ENCODE measurements at places on chromosomes 2 and 18.

- no peak for DNase-seq
Measured at GRCh38 chr18:2715990-2716389, 60.5 kb downstream of the SMCHD1 start.

- no peak for DNase-seq
Measured at GRCh38 chr2:227248876-227249275, 76.2 kb upstream of the MFF start.

- DNase-seq: no peak
Measured at GRCh38 chr2:149924549-149925213, 337.1 kb upstream of the MMADHC start.

DNA sequence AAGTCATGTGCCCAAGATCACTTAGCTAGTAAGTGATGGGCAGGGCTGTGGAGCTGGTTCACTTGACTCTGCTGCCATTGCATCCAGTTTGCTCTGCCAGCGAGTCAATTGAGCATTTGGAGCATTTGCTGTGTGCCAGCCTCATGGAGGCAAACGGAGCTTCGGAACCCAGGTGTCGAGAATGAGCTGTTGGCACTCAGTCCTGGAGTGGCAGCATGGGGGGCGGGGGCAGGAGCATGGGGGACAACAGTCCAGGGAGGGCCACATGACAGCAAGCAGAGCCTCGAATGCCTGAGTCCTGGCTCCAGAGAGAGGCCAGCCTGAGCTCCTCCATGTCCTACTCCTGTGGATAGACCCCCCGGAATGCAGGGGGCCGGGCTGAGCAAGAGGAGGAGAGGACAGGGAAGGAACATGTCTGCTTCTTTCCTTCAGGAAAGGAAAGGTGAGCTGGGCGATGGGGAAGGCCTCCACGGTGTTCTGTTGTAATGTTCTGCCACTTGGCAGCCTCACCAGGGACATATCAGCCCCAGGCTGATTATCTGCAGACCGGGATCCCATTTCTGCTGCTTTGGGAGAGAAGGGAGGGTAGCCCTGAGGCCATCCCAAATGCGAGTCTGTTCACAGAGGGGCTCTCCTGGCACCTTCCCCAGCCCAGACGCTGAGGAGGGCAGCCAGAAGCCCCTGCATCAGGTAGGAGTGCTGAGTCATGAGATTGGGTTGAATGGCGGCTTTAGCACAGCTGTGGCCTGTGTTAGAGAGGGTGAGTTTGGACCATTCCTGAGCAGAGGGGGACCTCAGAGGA is 59.6 kb downstream of the HPCAL1 start:
- DNase-seq: no peak

- DNase-seq: no peak
Measured at GRCh38 chr18:54961016-54961423, 1.8 kb upstream of the CCDC68 start.

- no peak for DNase-seq
Measured at GRCh38 chr18:28837100-28837499, 660.2 kb upstream of the CDH2 start.

DNA sequence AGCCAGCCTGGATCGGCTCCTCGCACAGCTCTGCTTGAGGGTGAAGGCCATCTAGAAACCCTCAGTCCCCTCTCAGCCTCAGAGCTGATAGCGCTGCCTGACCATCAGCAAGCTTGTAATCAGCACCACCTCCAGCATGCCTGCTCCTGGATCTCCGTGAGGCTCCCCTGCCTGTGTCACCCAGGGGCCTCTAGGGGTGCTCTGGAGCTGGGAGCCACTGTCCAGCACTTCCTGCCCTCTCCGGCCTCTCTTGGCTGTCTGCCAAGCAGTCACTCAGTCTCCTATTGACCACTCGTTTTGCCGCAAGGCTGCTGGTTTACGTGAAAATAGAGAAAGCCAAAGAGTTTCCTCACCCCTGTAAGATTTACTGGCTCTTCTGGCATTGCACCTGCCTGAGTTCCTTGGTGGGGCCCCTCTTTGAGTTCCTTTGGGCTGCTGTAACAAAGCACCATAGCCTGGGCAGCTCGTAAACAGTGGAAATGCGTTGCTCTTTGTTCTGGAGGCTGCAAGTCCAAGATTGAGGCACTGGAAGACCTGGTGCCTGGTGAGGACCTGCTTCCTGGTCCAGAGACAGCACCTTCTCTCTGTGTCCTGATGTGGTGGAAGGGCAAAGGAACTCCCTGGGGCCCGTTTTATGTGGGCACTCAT is 17.9 kb downstream of the CAPN10 start:
- DNase-seq: peak; percentile 75

DNA sequence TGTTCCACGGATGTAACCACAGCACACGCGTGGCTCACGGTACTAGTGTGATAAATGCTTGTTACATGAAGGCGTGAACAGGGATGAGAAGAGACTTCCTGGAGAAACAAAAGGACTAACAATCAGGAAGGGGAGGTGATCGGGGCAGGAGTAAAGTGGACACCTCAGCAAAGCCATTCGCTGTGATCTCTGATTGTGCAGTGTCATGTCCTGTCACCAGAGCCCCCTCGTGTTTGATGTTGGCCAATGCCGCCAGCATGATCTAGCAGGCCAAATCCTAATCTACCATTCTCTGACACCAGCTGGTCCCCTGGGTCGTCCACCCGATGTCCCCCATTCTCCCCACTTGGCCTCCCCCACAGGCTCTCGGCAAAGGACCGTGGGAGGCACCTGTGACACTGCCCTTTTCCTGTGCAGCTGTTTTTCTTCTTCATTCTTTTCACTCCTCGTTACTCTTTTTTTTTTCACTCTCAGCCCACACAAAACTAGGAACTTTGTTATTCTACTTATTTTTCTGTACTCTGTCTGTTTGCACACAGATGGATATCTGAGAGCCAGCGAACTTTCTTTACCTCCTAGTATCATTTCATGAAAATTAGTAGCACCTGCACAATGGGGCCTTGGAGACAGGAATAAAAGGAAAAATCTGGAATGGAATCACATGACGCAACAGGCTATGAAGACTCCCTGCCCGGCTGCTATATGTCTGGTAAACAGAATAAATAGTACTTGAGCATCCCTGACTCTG is 146.8 kb downstream of the TGIF1 start:
- peak; percentile 78 for DNase-seq

- DNase-seq: no peak
Measured at GRCh38 chr18:55110436-55110835, 151.2 kb upstream of the CCDC68 start.

GRCh38 chr2:10208736-10209135 is 86.2 kb downstream of the RRM2 start:
- DNase-seq: no peak

DNA sequence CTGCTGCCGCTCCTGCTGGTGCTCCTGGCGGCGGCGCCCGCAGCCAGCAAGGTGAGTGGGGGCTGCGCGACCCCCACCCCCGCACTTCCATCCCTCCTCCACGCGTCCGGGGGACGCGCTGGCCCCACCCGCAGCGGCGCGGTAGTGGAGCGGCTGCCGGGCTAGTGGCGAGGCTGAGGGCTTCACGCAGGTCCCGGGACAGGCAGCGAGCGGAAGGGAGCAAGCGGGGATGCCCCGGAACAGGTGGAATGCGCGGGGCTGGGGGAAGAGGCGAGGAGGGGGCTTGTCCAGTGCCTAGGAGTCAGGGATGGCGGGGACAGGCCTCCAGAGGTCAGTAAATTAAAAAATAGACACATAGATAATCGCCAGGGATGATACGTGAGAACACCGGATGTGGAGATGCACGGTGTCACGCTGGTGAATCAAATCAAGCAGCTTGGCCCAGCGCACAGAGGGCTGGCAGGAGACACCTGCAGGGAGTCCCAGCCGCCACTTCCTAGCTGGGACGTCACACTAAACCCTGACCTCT is 403 bp downstream of the COL4A3 start:
- no peak for DNase-seq

- DNase-seq: no peak
Measured at GRCh38 chr2:119629323-119629825, 49.6 kb upstream of the TMEM177 start.

DNA sequence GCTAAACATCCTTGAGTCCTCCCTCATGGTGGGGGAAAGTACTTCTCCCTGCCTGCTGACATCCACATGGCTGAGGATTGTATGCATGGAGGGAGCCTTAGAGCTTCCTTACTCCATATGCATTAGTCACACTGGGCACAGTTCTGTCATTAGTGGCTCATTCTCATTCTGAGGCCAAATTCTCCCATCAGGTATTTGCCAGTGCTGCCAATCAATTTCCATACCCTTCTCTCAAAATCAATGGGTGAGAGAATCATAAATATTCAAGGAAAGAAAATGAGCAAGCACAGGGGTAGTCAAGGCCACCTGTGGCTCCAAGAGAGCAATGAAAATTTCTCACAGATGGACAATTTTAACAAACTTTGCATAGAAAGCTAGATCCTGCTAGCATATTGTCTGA is 422.6 kb upstream of the SETBP1 start:
- no peak for DNase-seq

DNA sequence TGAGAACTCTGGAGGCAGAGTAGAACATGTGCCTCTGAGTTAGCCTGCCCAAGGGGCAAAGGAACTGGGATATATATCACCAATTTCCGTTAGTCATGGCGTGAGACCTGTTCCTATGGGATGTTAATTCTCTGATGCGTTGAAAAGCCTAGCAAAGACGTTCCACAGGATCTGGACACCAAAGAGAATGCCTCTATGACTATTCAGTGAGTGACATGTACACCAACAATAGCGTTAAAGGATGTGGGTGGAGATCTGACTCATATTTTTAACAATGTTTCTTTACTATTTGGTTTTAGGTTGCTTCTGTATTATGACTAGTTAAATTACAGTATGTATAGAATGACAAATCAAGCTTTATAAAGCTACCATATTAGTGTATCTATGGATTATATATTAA is 320.9 kb upstream of the MC4R start:
- DNase-seq: no peak

DNA sequence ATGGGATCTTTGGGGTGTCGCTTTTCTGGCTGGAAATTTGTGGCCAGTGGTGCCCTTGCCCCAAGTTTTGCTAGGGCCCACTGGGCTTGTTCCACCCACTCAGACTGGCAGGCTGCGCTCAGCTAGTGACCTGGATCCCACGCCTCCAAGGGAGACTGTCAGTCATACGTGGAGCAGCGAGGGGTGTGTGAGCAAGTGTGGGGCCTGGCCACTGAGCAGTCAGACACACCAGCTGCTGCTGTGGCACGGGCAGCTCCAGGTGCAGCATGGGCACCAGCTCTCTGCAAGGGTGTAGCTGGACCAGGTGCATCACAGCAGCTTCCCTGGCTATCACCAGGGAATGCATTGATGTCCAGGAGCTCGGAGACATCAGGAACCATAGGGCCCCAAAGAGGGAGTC is 327.0 kb downstream of the NR4A2 start:
- DNase-seq: no peak

GRCh38 chr2:194087089-194087958 is 1569.7 kb upstream of the SLC39A10 start:
- DNase-seq: no peak

DNA sequence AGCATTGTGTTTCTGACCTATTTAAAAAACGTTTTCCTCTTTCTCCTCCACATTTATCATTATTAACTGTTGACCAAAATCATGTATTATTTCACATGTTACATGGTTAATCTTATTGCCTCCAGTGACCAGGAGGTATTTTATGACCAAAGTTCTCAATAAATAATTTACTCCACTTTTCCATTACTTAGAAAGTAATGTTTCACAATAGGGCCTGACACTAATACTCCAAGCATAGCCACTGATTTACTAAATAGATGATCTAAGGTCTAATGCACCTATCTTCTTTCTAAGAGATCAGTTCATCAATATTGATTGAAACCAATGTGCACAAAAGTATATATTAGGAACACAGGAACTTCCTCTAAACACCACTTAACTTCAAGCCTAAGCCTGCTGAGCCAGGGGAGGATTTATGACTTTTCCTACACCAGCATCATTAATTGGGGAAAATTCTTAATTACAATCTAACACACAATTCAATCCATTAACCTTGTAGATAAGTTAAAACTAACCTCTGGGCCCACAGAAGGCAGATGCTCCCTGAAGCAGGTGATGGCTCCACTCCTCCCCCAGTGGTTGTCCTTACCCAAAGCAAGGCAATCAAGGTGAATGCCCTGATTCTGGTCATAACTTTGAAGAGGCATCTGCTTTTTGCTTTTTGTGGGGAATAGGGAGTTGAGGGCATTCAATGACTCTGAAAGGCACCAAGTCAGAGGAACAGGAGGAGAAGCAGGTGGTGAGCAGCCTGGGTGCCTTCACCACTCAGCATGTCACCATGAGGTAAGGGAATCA is 33.9 kb downstream of the RBMS1 start:
- no peak for DNase-seq

- DNase-seq: no peak
Measured at GRCh38 chr2:68091439-68092034, 28.7 kb upstream of the C1D start.

GRCh38 chr2:20139407-20140172 is 85.3 kb downstream of the SDC1 start:
- DNase-seq: no peak

GRCh38 chr2:70569559-70569958 is 15.9 kb upstream of the TGFA start:
- no peak for DNase-seq

GRCh38 chr2:33859811-33860461 is 260.8 kb upstream of the FAM98A start:
- no peak for DNase-seq

DNA sequence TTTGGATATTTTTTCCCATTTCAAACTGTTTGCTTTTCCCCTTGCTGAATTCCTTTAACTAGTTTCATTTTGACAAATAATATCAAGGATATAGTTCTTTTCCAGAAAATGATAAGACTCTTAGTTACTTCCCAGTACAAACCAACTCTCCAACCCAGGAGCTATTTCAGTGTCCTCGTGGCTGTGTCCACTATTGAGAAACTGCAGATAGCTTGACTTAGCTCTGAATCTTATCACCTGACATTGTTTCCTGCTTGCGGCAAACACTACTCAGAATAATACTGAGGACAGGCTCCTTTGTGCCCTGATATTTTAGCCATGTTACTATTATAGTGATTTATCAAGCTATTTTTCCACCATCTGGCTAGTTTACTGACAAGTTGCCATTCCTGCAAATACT is 74.6 kb downstream of the KLF7 start:
- no peak for DNase-seq

DNA sequence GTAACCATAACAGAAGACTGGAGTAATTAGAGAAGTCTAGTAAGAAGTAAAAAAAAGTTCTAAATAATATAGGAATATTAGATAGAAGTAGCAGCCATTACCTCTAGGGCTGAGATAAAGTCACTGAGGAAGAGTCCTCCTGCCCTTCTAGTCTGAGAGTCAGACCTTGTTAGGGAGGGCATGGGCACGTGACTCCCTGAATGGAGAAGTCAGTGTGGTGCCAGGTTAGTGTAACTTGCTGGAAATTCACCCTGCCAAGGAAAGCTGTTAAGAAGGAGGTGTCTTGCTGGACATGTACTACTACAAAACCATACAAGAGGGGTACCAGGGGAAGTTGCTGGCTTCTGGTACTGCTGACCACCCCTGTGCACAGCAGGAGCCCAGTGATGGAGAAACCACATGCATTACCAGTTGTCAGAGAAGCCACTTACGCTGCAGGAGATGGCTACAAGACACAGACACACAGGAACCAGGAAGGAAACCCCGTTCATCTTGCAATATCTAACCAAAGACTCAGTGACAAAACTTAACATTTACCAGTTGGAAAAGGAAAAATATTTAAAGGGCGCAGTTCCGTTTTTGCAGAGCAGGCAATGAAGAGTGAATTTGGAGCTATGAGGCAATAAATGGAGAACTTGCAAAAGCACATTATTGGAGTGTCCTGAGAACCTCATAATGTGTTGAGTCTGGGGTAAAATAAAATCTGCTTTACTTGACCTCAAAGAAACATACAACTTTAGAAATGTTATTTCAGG is 77.2 kb upstream of the TLK1 start:
- DNase-seq: no peak

- DNase-seq: peak; percentile 56
Measured at GRCh38 chr2:74876081-74876886, 42.4 kb downstream of the HK2 start.

GRCh38 chr18:12608301-12608700 is 49.6 kb downstream of the SPIRE1 start:
- DNase-seq: peak; percentile 13

Data from NCI-H460 (cell line).